ENCODE measurements at places on chromosomes 4 and X.

DNA sequence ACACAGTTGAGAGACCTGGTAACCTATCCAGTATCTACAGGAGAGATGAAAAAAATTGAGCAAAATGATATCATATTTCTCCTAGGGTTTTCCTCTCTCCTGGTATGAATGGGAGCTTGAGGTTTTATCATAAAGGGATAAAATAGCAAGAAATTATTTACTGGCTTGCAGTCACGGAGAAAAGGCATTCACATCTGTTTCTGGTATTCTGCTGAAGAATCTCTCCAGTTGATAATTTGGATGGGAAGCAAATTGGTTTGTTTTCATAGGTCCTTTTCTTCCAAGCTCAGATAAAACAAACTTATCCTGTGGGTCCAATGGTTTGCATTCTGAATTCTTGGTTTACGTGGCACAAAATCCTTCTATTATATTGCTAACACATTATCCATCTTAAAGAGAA, 83.1 kb upstream of the GYPA start:
- DNase-seq, result no peak

DNA sequence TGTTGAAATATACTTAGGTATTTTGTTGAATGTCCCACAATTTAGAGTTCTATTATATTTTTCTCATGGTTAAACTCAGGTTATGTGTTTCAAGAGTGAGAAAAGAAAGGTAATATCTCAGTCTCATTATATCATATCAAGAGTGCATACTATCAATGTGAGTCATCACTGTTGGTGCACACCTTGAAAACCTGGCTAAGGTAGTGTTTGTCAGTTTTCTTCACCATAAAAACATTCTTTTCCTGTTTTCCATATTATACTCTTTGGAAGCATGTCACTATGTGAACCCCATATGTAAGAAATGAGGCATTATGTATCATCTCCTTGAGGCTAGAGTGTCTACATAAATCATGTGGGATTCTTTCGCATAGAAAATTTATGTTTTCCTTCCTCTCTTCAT, 307.6 kb upstream of the CTSO start:
- no peak for DNase-seq

DNA sequence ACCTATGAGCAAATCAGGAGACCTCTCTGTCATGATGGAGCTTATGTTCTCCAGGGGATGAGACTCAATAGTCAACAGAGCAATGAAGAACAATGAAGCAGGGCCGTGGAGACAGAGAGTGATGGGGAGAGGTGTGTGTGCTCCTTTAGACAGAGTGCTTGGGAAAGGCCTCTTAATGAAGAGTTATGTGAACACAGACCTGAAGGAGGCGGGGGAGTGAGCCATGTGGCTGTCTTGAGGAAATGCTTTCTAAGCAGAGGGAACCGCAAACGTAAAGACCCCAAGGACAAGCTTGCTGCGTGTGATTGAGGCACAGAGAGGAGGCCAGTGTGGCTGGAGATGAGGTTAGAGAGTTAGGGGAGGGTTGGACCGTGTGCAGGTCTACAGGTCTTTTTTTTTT, 53.1 kb downstream of the CHRNA9 start:
- DNase-seq, result no peak

DNA sequence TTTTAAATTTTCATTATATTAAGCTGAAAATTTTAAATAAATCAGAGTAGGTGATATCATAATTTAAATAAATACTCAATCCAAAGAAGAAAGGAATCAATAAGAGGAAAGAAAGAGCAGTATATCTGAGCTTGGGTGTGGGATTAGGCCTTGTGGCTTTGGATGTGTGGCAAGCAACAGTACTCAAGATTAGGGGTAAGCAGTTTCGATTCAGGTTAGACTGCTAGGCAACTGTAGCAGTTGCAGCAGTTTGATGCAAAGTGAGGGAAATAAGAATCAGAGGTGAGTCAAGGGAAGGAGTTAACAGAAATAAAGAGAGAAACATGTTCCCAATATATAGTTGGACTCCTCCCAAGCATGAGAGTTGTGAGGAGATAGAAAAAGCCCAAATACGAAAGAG, 599.6 kb upstream of the KLHL4 start:
- no peak for DNase-seq

GRCh38 chr4:98314791-98315565, 53.8 kb downstream of the RAP1GDS1 start:
- no peak for DNase-seq

Data from stimulated activated CD8-positive, alpha-beta memory T cell treated with anti-CD3 and anti-CD28 coated beads, Interleukin-7, amount 100 ng/mL, for 4 hours (primary cell).